ENCODE measurements at places on chromosomes 5 and 9.

- no peak for DNase-seq
Observed at GRCh38 chr5:1836891-1837880, 36.0 kb downstream of the NDUFS6 start.

- no peak for DNase-seq
Observed at GRCh38 chr5:59330680-59331079, 562.8 kb downstream of the PDE4D start.

DNA sequence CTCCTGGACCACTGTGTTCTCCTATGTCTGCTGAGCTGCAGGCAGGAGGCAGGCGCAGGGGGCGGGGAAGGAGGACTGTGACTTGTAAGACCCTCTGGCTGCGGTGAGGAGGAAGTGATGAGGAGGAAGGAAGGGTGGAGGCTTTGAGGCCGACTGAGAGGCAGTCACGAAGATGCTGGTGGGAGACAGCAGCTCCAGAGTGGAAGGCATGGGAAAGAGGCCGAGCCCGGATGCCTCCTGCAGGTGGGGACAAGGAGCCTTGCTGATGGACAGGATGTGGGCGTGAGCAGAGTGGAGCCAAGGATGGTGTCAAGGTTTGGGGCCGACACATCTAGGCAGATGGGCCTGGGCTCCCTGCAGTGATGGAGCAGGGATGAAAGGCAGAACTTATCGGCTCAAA is 74.3 kb upstream of the ICE1 start:
- no peak for DNase-seq

GRCh38 chr5:95708876-95709275 is 22.3 kb upstream of the RHOBTB3 start:
- no peak for DNase-seq

DNA sequence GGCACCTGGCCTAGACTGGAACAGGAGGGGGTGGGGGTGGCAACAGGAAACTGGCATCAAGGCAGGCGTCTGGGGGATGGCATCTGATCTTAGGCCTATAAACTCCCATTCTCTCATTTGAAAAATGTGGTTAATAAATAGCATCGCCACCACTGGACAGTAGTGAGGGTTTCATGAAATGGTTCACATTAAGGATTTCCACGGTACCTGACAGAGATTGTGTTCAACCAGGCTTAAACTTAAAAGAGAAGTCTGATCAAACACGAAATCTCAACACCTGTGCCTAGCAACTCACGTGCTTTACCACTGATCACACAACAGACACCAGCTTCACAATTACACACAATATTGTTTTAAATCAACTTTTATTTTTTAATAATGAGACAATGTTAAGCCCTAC is 3.0 kb downstream of the DENND1A start:
- DNase-seq = no peak

- no peak for DNase-seq
Observed at GRCh38 chr9:85151162-85151561, 481.6 kb downstream of the NTRK2 start.

DNA sequence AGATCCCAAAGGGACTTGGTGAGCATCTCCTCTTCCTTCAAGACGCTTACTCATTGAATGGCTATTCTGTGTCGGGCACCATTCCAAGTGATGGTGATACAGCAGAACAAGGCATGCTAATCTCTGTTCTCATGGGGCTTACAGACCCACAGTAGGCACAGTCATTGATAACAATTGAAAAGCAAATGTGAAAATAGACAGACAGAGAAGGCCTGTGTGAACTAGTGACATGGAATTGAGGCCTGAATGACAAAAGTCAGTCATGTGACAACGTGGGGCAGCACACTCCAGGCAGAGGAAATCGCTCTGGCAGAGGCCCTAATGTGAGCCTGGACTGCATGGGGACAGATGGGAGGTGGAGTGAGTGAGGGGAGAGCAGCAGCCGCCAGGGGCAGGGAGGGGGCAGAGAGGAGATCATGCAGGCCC is 70.7 kb upstream of the CPLX2 start:
- no peak for DNase-seq

DNA sequence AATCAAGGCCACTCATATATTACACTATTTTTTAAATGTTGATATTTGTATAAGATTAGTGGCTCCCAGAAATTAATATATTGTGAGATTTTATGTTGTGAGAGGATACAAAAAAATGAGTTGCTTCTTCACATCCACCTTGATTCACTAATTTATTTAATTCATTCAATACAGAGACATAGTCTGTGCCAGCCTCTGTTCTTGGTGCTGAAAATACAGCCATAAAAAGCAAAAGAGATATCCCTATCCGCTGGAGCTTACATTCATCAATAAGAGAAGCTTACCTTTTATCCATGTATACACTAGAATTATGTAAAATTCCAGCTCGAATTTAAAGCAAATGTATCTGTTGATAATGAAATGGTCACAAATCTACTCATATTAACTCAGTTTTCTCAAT is 92.2 kb upstream of the GABRG2 start:
- no peak for DNase-seq

DNA sequence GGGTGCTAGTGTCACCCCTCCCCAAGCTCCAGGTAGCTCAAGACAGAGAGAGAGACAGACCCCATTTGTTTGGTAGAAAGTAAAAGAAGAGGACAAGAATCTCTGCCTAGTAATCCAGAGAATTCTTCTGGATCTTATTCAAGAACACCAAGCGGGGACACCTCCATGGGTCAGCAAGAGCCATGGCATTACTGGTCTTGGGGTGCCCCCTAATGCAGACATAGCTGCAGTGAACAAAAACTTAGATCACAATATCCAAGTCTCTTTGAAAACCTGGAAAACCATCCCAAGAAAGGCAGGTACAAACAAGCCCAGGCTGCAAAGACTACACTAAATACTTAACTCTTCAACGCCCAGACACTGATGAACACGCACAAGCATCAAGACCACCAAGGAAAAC is 29.9 kb upstream of the PDE4D start:
- no peak for DNase-seq

- no peak for DNase-seq
Observed at GRCh38 chr5:4941161-4941560, 199.0 kb upstream of the ADAMTS16 start.

- no peak for DNase-seq
Observed at GRCh38 chr9:95342571-95342970, 25.1 kb upstream of the FANCC start.

DNA sequence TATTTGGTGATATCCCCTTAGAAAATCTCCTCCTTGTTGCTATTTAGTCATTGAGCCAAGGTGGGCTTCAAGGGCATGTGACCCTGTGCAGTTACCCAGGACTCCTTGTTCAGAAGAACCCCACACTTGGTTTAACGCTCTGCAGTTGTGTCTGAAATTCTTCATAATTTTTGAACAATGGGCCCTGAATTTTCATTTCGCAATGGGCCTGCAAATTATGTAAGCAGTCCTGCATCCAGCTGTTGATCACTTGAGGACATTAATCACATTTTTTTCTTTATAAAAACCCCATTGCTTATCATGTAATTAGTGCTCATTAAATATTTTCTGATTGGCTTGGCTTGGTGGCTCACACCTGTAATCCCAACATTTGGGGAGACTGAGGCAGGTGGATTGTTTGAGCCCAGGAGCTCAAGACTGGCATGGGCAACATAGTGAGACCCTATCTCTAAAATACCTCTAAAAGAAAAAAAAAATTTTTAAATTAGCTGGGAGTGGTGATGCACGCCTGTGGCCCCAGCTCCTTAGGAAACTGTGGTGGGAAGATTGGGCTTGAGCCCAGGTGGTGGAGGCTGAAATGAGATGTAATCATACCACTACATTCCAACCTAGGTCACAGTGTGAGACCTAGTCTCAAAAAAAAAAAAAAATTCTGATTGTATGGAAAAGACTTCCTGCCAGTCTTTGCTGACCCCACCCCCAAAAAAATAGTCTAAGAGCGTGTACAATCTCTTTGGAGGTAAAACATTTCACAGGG is 194.2 kb upstream of the HAPLN1 start:
- no peak for DNase-seq

- DNase-seq = no peak
Observed at GRCh38 chr9:124583134-124583533, 75.9 kb upstream of the NR5A1 start.

DNA sequence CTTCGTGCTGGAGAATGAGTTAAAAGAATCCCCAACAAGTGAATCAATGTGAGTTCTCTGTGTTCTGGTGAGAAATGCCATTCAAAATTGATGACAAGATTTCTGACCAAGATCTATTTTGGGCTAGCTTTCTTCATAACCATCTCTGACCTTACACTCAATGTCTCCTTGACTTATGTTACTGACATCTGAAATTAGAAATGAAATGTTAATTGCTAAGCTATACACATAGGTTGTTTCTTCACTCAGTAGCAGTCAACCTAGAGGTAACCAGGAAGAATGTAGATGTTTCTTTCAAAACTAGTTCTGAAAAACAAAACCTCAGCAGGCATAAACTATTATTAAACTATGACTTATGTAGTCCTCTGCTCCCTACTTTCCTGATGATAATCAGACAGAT is 2220.7 kb upstream of the C9orf72 start:
- no peak for DNase-seq

- no peak for DNase-seq
Observed at GRCh38 chr5:132209131-132209530, 18.5 kb downstream of the P4HA2 start.

DNA sequence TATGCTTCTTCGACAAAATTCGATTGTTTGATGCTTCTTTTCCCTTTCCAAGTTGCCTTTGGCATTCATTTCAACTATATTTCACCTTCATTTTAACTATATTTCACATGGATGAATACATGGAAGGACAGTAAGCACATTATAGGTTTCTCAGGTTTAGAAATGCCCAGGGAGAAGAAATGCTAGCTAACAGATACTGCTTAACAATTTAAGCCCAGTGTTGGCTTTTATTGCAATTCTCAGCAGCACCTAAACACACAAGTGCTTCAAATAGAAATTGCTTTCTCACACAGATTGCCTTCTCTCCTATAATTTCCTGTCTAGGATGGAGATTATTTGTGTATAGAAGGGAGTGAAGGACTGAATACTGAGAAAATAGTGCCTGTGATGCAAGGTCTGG is 30.2 kb upstream of the SMC5 start:
- DNase-seq = no peak

DNA sequence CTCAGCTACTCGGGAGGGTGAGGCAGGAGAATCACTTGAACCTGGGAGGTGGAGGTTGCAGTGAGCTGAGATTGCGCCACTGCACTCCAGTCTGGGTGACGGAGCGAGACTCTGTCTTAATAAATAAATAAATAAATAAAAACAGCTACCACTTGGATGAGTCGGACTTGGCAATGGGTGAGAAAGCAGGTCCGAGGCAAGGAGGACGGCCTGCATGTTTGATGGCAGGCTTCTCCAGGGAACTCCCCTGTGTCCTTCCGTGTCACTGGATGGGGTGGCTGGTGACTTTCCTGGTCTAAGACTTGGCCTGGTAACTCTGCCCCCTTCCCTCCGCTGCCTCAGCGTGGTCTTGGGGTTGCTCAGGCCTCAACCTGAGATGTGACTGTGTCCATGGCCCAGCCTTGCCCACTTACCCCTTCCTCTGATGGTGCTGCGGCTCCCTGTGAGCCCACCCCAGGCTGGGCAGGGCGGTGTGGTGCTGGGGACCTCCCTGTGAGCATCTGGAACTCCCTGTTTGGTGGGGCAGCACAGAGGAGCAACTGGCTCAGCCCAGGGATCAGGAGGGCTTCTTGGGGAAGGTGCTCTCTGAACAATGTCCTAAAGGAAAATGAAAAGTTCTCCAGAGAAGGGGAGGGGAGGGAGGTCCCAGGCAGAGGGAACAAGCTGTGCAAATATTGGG is 62.5 kb upstream of the PSD2 start:
- DNase-seq = no peak

DNA sequence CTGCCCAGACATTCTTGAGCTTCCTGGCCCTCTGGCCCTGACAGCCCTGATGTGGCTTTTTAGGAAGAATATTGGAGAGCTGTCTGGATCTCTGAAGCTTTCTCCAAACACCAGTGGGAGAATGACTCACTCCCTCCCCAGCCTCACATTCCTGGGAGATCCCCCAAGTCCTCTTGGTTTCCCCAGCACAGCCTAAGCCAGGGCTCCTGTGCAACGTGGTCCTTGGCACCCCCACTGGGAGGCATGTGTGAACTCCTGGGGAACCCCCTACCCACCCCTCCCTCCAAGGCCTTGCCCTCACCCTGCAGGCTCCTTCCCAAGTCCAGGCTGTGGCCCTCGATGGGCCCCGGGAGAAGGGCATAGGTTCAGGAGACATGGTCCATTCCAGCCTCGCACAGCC is 12.7 kb downstream of the GLIPR2 start:
- DNase-seq = no peak

Data from caudate nucleus (tissue), 63 donors.